ENCODE measurements at places on chromosomes 5 and 9.
A peak's percentile ranks its signal among the peaks of the same experiment; 100 is the strongest.

DNA sequence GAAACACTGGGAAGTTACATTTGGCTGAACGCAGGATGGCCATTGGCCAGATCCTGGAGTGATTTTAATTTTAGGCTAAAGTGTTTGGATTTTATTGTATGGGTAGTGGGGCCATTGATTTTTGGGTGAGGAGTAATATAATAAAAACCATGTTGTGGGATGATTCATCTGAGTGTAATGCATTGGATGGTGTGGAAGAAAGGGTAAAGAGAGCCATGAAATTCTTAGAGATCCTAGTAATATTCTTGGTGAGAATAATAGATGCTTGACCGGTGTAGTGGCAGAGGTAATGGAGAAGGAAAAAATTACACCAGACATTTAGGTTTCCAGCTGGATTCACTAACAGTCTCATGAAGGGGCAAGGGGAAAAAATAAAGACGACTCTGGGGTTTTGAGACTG, 158.1 kb downstream of the NPR3 start:
- DNase-seq: no peak

GRCh38 chr9:34647084-34647403, 569 bp downstream of the GALT start:
- DNase-seq: no peak

DNA sequence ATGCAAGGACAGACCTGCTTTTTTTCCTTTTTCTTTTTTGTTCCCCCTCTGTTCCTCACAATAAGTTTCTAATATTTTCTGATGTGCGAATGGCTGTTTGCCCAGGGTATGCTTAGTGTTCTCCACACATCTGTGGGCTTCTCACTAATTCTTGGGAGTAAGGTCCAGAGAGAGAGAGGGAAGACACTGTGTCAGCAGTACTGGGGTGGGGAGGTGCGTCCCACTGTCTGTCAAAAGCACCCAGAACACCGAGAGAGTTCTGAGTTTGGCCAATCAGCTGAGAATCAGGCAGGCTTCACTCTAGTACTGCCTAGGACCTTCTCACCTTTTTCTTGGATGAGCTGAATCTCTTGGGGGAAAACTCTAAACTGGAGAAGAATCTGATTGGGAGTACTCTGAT, 61.8 kb downstream of the ELL2 start:
- DNase-seq: no peak

GRCh38 chr9:93948441-93949072, 6.6 kb downstream of the BARX1 start:
- no peak for DNase-seq

DNA sequence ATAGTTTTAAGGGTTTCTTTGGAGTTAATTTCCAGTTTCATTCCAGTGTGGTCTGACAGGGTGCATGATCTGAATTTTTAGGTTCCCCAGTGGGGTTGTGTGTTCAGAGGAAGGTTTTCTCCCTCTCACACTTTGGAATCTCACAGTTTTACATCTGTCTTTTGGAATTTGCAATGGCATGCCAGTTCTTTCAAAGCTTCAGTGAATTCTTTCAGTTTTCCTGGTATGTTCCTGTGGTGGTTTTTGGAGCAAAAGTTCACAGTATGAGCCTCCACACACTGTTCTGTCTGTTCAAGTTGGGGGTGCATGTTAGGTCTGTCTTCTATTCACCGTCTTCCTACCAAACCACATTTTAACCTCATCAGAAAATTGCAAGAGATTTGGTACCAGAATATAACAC, 624.2 kb downstream of the KCTD16 start:
- DNase-seq: no peak

- peak; percentile 4 for DNase-seq
Measured at GRCh38 chr9:96554801-96555566, 64.7 kb downstream of the CDC14B start.

DNA sequence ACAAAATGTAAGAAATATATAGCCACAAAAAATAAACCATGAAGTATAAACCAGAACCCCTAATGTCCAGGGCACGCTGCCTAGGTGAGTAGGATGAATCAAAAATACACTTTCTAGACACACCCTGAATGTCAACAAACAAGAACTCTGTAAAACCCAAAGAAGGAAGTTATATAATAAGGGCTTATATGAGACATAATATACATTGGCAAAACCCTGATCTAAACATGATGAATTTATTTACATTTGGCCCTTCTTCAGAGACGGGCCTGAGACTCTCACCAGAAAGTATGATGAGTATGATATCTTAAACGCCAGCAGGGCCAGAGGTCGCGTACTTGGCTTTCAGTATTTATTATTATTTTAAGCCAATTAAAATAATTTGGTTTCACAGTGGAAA, 125.1 kb upstream of the FST start:
- DNase-seq: no peak

DNA sequence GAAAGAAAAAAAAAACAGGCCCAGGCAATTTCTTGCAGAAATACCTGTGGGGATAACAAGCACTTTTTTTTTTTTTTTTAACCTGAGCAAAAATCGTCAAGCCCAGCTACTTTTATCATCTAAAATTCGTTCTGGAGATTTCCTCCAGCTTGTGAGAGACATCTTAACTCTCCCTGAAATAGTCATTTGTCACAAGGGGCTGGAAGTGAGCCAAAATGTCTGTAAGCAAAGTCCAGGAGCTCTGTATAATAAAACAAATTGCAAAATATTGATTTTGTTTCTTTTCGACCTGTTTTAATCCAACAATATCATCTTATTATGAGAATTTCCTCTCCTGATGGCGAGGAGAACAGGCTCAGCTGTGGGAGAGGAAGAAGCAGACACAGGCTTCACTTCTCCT, 168.4 kb downstream of the TTLL11 start:
- no peak for DNase-seq

GRCh38 chr9:23172206-23172605, 653.8 kb downstream of the ELAVL2 start:
- DNase-seq: no peak

- DNase-seq: no peak
Measured at GRCh38 chr5:179187681-179188575, 127.8 kb downstream of the ZNF354C start.

DNA sequence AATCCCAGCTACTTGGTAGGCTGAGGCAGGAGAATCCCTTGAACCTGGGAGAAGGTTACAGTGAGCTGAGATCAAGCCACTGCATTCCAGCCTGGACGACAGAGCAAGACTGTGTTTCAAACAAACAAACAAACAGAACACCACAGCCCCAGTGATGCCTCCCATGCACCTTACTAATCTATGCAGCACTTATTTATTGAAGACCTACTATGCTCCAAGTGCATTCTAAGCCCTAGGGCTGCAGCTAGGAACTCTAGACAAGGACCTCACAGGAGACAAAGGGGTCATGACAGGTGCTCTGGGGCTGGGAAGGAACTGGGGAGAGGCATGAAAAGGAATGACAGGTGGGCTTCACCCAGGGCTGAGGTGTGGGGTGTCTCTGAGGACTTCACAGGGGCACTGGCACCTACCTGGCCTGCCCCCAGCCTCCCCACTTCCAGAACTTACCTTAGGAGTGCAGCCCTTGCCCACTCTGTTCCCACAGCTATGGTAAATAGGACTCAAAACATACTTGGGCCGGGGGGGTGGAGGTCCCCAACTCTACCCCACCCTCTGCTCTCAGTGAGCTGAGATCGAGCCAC, 69.4 kb downstream of the C9orf50 start:
- no peak for DNase-seq

DNA sequence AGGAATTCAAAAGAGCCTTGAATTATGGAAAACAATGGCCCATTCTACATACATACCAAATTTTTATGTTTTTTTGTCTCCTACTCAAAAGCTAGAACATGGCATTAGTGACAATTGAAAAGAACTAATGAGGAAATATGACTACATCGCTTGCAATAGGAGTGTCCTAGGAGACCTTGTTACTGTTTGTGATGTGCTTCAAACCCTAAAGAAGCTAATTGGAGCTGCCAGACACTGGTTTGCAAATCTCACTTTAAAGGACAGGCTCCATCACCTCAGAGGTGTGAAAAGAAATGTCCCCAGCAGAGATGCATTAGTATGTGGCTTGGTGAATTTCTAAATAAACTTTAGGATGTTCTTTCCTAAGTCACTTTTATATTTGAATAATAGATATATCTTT, 354.2 kb upstream of the EFNA5 start:
- no peak for DNase-seq

- no peak for DNase-seq
Measured at GRCh38 chr9:136614372-136614922, 48.3 kb upstream of the EGFL7 start.

DNA sequence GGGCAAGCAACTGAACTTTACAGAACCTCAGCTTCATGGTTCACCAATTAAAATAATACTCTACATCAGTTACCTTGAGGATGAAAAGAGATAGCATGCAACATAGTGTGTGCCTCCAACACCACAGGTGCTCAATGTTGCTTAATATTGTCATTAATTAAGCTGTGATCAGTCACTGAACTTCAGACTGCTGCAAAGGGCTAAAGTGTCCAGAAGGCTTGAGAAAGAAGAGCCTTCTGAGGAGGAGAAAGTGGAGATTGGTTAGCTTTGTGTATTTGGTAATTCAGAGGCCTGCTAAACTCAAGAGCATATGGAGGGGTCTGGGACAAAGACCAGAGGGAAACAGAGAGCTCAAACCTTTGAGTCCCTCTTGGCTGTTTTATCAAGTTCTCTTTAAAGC, 66.3 kb upstream of the SELENOP start:
- DNase-seq: no peak

- DNase-seq: no peak
Measured at GRCh38 chr5:144390133-144390532, 219.5 kb downstream of the KCTD16 start.

DNA sequence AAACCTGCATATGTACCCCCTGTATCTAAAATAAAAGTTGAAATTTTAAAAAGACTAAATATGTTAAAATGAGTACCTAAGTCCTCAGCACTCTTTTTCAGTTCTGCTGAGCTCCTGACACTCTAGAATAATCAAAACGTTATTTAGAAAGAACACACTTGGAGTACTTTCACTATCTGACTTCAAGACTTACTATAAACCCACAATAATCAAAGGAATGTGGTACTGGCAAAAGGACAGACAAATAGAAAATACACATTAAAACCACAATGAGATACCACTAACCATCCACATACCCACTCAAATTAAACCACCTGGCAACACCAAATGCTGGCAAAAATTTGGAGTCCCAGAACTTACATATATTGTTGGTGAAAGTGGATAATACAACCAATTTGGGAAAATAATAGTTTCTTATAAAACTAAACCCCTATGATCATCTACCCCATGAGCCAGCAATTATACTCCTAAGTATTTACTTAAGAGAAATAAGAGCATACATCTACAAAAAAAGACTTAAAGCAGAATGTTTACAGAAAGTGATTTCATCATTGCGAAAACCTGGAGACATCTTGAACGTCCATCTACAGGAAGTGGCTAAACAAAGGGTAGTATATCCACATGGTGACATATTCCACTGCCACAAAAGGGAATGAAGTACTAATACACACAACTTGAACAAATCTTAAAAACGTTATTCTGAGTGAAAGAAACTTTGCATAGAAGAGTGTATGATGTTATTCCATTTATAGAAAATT, 12.8 kb upstream of the PRSS3 start:
- no peak for DNase-seq

GRCh38 chr9:130236436-130236985, 29.0 kb upstream of the HMCN2 start:
- no peak for DNase-seq

- DNase-seq: no peak
Measured at GRCh38 chr5:180096616-180097015, 25.1 kb upstream of the RNF130 start.

DNA sequence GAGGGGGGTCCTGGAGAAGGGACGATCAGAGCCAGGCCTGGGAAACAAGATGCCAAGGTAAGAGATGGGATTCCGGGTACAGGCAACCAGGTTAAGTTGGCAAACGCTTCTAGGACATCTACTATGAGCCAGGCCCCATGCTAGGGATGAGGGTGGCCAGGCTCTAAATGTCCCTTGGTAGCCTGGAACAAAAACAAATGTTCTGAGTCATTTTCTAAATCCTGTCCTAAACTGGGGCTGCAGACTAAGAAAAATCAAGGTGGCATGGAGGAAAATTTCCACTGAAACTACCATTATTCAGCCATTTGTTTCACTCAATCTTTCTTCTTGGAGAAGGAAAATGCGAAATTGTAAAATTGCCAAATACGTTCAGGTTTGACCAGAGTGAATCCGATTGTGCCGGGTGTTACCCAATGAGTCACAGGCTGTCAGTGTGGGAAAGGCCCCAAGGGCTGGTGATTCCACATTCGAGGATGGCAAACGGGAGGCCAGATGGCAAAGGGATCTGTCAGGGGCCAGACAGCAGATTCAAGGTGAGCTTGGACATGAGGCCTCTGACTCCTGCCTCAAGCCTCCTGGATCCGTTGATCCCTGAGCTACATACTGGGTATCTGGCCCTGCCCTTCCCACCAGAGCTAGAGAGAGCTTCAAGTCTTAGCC, 57.6 kb downstream of the PAX5 start:
- DNase-seq: no peak

DNA sequence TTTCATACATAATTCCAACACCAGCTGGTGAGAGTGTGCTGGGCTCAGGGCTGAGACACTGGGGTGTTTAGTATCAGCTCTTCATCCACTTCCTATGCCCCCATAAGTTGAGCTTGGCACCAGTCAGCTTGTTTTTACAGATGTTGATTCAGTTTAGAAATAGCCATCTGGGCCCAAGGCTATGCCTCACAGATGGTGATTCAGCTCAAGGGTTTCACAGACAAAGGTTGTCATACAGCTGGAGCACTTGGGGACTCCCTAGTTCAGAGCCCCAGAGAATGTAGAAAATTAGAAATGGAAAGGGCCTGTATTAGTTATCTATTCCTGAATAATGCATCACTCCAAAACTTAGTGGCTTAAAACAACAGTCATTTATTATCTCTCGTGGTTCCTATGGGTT, 10.3 kb upstream of the CRHBP start:
- DNase-seq: no peak

DNA sequence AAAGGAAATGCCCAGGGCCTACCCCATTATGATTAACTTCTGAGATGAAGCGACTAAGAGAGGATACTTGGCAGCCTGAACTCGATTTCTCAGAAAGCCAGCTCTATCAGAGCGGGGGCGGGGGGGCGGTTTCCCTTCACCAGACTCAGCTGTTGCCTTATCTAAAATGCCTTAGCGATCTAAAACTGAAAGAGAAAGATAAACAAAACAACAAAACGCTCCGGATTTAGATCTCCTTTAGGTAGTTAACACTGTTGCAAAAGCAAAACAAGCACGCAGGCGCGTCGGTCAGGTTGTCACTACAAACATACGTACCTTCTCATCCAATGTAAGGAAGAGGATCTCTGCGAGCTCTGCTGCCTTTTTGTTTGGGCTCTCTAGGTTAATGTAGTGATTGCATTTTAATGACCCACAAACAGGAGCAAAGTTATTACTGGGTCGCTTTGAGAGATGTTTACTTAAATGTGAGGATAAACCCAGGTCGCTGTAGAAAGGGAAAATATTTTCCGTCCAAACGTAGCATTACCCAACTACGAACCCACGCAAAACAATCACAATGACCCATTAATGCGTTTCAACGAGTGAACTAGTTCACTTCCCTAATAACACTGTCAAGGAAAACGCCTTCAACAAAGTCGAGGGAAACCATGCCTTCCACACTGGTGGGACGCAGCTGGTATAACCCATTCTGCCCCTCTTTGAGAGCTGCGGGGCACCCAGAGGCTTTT, 982 bp downstream of the EPB41L4A start:
- peak; percentile 62 for DNase-seq

GRCh38 chr9:98081477-98082219, 25.1 kb downstream of the NANS start:
- peak; percentile 55 for DNase-seq

Measured in stimulated activated CD4-positive, alpha-beta T cell treated with anti-CD3 and anti-CD28 coated beads, Interleukin-15, amount 100 ng/mL, for 24 hours (primary cell).